ENCODE measurements at places on chromosomes 11 and 22.
A peak's percentile ranks its signal among the peaks of the same experiment; 100 is the strongest.

- peak; percentile 63 for DNase-seq
Measured at GRCh38 chr11:63917692-63918506, 935 bp upstream of the RCOR2 start.

DNA sequence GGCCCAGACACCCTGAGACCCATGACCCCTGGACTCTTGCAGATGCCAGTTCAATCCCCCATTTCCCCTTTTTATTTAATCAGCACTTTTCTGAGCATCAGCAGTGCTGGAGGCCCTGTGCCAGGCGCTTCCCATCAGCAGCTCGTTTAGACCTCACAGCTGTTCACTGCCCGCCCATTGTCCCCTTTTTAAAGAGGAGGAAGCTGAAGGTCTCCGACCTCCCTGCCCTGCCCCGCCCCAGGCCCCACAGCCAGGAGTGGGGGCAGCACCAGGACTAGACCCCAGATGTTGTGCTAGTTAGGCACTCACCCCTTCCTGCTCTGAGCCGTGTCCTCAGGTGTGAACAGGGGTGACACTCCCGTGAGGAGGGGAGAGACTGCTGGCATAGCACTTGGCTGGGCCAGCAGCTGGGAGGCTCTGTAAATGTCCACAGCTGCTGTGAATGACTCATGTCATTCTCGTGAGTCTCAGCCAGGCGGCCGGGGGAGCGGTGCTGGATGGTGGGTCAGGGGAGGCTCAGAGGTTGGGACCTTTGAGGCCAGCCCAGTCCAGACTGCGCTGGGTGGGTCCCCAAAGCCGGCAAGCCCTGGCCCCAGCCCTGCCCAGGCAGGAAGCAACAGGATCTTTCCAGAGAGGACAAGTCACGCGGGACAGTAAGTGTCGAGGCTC, 19.9 kb downstream of the EMID1 start:
- no peak for DNase-seq

DNA sequence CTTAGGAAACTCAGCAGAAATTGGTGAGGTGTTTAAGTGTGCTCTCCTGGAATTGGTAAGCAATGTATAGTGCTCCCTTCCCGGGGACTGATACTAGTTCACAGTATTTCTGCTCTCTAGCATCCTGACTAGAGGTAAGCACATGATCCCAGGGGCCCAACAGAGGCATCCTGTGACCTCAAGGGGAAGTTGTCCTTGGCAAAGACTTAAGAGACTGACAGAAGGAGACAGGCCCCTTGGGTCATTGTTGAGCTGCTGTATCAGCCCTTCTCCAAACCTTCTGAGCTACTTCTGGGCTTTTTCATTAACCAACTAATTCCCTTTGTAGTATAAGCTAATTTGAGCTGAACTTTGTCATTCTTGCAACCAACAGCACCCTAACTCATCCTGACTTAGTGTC, 4.3 kb upstream of the TBC1D22A start:
- DNase-seq = no peak

DNA sequence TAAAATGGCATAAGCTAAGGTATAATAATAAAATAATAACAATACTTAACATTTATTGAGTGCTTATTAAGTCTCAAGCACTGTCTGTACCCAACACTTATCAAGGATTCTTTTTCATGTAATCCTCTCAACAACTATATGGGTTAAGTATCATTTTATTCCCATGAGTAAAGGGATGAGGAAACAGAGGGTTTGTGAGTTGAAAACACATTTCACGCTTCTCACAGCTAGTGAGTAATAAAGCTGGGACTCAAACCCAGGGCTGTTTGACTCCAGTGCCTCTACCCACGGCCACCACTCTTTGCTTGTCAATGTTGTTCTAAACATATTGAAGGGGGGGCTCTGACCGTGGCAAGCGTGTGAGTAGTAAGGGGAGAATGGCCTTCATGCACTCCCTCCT, 8.7 kb downstream of the CD3E start:
- no peak for DNase-seq

DNA sequence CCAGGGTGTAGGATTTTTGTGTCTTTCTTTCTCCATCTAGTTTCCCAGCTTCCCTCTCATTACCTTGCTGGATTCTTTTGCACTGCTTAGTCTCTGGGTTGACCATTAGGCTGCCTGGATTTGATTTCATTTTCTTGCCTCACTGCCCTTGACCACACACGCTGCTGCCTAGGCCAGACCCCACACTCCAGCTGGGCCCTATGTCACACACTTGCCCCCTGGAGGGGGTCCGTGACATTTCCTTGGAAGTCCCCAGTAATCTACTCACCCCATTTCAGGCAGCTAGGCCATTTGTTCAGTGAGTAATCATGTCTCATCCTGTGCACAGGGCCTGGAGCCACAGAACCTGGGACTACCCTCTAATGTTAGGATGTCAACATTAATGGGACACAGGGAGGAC, 81.9 kb upstream of the SPON1 start:
- DNase-seq = no peak

GRCh38 chr11:4032097-4032496, 62.5 kb upstream of the RRM1 start:
- DNase-seq = no peak

- DNase-seq = no peak
Measured at GRCh38 chr22:47944941-47945340, 1182.5 kb downstream of the TBC1D22A start.

GRCh38 chr11:107140983-107141382, 122.7 kb upstream of the GUCY1A2 start:
- no peak for DNase-seq

GRCh38 chr11:64322925-64323260, 5.0 kb downstream of the PRDX5 start:
- no peak for DNase-seq

DNA sequence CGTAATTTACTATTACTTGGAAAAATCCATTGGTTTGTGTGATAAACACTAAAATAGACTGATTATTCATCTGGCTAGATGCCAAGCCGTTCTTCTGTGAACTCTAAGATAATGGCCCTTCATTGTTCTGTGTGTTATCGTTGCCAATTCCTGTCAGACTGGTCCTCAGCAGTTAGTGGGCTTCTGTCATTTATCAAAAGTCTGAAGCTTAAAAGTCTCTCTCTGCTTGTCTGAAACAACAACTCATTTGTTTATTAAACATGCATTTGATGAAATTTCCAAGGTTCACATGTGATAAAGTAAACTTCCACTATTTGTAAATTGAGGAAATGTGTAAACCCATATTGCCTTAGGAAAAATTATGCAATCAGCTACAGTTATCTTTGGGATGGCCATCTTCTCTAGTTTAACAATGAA, 21.1 kb upstream of the RDX start:
- no peak for DNase-seq

DNA sequence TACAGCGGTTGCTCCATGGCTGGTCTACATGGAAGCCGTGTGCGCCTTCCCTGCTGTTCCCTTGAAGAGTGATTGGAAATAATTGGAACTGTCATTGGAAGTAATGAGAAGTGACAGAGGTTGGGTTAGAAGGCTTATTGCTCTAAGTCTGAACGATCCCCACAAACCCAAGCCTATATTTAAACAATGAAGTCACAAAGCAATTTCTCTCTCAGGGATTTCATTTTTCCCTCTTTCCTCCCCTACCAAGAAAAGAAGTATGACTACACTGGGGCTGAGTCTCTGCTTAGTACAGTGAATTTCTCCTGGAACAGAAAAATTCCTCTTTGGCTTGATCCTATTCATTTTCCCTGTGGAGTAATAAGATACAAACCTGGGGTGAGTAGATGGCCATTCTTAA, 7.8 kb downstream of the CLMP start:
- no peak for DNase-seq

GRCh38 chr22:37428649-37429586, 1.6 kb upstream of the ELFN2 start:
- peak; percentile 79 for DNase-seq

DNA sequence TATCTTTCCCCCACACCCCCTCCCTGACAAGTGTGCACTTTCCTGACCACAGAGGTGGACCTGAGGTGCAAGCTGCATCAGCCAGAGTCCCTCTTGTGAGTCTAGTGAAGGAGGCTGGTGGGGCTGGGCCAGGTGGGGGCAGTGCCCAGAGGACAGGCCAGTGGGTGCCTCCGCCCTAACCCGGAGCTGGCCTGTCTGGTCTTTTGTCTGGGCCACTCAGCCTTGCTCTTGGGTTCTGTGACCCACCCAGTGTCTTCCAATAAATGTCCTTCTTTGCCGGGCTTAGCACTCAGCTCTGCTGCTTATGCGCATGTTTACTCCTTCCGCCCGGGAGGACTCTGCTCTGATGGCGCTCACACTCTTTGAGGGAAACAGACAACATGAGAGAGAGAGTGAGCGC, 526.2 kb downstream of the TBC1D22A start:
- DNase-seq = no peak

GRCh38 chr22:29327089-29327764, 11.7 kb upstream of the RASL10A start:
- DNase-seq = no peak

DNA sequence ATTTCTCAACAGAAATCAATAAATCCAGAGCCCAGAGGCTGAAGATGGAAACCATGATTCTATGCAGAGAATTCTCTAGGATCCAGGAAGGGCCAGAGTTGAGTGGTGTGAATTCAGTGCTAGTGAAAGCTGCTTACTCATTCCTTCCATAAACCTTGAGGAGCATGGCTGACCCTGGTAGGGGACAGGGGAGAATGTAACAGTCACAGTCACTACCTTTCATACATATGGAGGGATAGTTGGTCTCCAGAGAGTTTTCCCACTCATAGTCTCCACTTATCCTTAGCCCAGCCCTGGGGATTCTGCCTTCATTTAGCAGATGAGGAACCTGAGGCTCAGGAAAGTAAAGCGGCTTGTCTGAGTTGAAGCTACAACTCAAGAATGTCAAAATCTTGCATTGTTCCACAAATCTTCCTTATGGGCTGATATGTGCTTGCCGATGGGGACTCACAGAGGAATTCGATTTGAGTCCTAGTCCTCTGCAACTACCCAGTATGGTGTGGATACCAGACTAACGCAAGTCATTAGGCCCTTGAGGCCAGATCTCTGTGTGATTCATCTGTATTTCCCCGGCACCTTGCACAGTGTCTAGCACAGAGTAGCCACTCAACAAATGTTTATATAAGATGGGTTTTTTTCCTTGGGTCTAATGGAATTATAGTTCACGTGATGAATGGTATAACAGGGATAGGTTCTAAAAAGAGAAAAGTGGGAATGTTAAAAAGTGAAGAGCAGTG, 3.7 kb upstream of the ANAPC15 start:
- no peak for DNase-seq

- DNase-seq = no peak
Measured at GRCh38 chr11:90453525-90453924, 230.7 kb upstream of the CHORDC1 start.

DNA sequence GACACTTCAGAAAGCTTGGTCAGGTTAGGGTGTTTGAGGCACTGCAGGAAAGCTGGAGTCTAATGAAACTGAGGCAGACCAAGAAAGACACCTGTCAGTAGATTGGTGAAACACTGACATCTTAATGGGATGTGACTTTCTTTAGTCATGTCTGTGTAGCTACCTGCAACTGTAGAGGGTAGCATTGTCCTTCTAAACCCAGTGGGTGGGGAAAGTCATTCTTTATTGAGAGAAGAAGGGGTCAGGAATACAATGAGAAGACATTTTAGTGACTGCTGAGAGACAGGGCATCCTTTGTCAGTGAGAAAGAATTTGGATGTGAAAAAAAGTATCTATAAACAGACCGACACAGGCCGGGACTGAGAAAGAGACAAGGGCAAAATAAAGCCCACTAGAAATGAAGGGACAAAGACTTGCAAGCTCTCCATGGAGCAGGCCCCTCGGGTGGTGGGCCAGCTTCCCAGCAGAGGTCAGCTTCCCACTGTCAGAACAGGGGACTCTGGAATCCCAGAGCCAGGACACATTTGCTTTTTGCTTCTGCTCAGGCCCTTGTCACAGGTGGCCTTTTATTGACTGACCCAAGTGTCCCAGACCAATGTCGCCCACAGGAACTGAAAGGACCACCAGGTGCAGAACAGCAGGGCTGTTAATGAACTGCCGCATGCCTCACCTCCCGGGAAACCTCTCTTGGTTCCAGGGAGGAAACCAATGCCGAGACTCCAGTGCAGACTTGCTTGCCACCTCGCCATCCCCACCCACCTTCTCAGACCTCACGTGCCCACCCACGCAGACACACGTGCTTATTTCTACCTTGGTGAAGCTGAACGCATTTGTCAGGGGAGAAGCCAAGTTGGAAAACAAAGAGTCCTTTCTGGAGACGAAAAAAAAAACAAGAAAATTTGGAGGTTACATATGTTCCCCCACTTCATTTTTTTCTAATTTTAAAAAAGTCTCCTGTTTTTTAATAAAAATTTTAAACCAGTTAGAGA, 212.8 kb downstream of the TENM4 start:
- DNase-seq = no peak

DNA sequence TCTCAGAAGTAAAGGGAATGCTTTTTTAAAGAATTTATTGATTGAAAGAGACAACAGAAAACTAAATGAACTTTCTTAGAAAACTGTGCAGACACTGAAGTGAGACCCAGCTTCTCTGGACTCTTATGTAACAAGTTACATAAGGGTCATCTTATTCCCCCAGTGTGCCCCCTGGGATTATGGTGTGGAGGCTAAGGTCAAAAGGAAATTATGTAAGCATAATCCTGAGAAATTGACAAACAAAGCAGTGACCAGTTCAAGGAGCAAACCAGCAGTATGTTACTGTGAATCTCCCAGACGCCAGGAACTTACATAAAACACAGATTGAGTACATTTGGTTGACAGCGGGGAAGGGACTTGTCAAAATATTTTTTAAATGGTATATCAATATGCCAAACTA, 78.6 kb downstream of the SLC1A2 start:
- no peak for DNase-seq

DNA sequence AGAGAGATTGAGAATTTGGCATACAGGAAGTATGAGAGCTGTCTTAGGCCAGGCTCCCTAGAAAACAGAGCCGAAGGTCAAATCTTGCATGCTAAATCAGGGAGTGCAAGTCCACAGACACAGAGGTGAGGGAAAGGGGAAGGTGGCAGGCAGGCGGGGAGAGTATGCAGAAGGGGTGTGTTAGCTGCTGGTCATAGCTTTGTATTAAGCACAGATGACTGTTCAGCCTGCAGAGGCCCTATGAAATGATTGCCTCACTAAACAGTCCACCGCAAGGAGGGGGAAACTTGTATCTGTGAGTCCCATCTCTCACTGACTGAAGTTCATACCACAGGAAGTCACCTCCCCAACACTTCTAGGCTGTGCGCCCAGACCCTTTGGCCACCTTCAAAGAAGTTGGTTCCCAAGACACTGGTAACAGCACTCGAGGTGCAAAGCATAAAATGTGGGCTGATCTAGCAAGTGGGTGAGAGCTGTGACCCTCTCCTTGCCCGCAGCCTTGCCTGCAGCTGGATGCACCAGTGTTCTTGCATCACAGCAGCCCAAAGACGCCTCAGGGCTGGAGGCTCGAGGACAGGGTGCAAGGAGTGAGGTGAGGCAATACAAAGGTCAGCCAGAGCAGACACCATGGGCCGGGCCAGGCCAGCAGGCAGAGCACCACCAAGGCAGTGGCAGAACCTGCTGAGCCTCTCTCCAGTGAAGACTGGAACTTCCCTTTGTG, 115.3 kb upstream of the TBCEL start:
- DNase-seq = no peak
